ENCODE measurements at places on chromosomes 2 and 18. TPM values are rescaled to one million over a fixed set of nuclear protein-coding genes. Genes with fewer than 3 reads are reported as not detected.

The NYAP2 gene
- 0.15 TPM for total RNA-seq

The CPLX4 gene
- total RNA-seq = not detected

- DNase-seq = no peak
Observed at GRCh38 chr2:223049356-223049755, 2.6 kb upstream of the KCNE4 start.

- no peak for DNase-seq
Observed at GRCh38 chr2:234331566-234331965, 165.3 kb downstream of the ARL4C start.

DNA sequence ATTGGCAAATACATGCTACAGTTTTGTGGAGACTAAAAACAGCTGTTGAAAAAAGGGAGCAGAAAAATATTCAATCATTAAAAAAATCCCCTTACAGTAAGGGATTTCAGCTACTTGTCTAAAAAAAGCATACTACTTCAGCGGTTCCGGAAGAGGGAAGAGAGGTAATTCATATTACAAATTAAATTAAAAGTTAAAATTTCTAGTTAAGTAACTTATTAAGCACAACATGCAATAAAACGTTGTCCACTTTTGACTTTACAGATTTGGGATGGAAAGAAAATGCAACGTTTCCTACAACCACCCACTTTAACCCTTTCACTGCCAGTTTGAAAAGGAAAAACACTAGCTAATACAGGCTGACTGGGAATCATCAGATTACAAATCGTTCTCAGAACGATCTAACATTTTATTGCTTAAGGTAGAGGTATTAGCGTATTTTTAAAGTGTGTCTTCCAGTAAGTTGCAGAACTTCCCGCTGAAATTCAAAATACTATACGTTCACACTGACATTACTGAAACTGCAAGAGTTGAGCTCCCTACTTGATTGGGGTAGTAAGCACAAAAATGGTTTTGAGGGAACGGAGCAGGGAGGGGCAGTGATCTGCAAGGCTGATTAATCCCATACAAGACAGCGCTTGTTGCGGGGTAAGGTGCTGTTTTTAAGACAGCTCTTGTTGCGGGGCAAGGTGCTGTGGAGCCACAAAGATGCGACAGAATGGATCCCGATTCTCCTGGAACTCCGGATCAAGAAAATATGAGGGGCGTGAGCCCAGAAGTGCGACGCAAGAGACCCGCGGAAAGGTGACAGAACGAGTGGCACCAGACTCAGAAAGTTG is 743 bp downstream of the HADHA start:
- DNase-seq = no peak

- peak; percentile 61 for DNase-seq
Observed at GRCh38 chr2:174682007-174682577, 82.2 kb downstream of the CHRNA1 start.

DNA sequence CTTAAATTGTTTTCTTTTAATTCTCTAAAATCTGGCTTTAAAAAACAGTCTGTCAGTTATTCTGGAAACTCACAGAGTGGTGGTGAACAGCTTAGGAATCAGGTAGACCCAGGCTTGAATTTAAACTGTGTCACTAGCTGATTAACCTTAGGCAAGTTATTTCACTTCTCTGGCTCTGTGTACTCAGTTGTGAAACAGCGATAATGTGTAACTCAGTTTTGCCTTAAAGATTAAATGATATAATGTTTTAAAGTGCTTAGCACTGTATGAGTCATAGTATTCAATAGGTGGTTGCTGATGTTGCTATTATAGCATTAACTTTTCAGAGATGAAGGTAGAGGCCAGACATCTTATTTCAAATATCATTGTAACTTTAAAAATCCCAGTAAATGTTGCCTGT is 40.7 kb downstream of the PKP4 start:
- no peak for DNase-seq

DNA sequence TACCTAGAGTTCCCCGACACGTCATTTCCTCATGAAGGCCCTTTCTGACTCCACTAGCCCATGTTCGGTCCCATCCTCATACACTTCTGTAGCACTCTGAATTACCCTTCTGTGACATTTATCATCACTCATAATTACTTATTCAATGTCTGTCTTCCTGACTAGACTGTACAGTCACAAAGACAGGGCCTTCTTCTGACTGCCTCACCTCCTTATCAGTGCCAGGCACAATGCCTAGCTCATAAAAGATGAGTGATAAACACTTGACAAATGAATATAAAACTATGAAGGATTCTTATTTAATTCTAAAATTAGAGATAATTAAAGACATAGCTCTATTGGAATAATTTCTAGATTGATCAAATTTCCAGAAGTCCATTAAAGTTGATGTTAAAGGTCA is 1.4 kb upstream of the UBXN4 start:
- DNase-seq = no peak

GRCh38 chr2:105379741-105380186 is 19.1 kb downstream of the FHL2 start:
- DNase-seq = no peak

The CUL3 gene
- 138 TPM for total RNA-seq

The STAT4 gene
- total RNA-seq = 62.1 TPM

- no peak for DNase-seq
Observed at GRCh38 chr2:137967042-137967441, 2.8 kb downstream of the HNMT start.

GRCh38 chr2:97919858-97920257 is 75.9 kb downstream of the TMEM131 start:
- no peak for DNase-seq

The ARHGAP28 gene
- not detected for total RNA-seq

GRCh38 chr2:228869636-228870264 is 401.3 kb downstream of the PID1 start:
- no peak for DNase-seq

- peak; percentile 21 for DNase-seq
Observed at GRCh38 chr2:59184276-59185020, 943.3 kb upstream of the FANCL start.

DNA sequence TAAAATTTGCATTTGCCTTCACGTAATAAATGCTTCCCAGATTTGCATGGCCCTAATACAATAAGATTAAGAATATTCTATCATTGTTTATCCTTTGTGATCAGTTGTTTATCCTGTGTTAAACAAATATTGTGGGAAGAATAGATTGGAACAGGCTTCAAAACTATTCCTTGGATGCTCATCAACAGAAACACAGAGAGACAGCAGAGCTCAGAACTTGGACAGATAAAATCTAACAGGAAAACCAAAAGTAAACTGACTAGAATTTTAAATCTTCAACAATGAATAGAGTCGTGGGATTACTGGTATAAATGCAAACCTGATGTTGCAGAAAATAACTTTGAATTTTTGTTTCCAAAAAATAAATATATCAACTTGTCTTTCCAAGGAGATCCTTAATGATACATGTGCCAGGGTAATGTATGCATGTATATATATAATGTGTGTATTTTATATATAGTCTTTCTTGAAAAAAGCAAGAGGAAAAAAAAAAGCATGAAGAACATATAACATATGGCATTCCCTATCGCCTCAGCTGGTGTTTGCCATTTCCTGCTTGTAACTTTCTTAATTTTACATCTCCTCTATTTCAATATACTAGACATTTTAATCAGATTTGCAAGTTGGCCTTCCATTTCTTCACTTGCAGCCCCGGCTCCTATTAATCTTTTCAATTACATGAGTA is 59.9 kb upstream of the TANK start:
- DNase-seq = no peak

- no peak for DNase-seq
Observed at GRCh38 chr2:85308896-85309555, 18.8 kb downstream of the TGOLN2 start.

DNA sequence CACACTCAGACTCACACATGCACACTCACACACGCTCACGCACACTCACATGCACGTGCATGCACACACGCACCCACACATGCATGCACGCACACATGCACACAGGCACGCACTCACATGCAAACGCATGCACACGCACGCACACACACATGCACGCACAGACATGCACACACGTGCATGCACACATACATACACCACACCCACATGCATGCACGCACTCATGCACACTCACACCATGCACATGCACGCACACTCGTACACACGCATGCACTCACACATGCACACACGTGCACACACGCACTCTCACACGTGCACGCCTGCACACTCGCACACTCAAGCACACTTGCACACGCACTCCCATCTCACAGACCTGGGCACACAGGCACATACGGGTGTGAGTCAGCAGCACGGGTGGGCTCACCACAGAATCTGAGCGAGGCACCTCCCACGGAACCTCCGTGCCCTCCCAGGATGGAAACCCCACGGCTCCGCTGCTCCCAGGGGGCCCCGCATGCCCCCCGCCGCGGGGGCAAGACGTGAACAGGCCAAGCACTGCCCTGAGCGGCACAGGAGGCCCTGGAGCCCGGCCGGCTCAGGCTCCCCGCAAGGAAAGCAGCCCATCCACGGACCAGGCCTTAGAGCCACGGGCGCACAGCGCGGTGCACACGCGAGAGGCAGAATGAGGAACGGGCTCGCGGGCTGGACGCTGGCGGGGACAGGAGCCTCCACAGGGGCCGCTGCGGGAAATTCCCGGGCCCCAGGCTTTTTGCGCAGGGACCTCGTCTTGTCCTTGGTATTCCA is 8.4 kb upstream of the KCNG2 start:
- DNase-seq = no peak

The RAD51AP2 gene
- total RNA-seq = not detected

DNA sequence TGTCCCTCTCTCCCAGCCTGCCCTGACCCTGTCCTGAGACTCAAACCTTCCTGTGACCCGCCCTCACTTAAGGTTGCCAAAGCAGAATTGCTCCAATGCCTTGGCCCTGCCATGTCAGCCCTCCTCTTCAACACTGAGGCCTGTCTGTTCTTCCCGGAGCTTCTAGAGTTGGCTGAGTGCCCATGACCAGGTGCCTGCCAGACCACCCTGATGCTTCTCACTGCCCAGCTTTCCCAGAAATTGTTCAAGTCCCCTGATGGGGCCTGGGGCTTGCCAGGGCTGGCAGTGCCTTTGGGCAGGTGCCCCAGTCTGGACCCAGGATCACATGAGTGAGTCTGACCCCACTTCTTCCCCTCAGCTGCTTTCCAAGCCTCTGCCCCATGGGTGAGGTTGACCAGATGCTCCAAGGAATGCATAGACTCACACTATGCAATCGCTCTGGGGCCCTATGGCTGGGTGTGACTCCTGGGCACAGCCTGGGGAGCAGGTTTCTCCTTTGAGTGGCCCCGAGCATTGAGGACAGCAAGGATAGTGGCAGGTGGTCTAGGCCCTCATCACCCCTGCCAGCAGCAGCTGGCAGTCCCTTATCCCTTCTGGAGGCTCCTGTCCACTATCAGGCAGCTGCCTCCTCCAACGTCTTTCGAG is 3.1 kb upstream of the INPP5D start:
- DNase-seq = no peak

DNA sequence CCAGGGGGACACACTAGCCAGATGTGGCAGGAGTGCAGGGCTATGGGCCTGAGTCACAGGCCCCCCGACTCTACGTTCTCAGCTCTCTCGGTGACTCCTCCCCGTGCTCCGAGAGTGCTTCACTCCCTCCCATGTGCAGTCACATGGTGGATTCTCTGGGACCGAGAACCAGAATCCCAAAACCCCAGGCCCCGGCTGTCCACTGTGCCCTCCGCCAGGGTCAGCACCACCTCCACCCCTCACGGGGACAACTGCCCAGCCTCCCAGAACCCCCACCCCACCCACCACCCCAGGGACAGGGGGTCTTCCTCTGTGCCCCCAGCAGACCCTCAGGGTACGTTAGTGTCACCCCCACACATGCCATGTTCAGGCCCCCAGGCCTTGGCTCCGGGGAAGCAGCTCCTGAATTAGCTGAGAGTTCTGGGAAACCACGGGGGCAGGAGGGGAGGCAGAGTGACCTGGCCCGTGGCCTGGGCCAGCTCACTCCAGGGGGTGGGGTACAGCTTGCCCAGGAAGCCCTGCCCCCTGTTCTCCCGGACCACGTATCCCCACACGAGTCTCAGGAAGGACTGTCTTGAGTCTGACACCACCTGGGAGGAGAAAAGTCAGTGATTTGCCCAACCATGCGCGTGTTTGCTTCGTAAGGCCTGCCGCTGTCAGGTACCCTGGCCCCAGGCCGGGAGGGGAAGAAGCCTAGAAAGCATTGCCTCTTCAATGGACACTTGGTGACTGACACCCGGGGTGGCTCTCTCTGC is 4.4 kb downstream of the RAMP1 start:
- DNase-seq = no peak

- no peak for DNase-seq
Observed at GRCh38 chr2:49426996-49427395, 272.7 kb upstream of the FSHR start.

GRCh38 chr18:9808295-9809241 is 77.2 kb upstream of the TXNDC2 start:
- no peak for DNase-seq

The LRRC30 gene
- not detected for total RNA-seq

GRCh38 chr2:68344031-68344430 is 21.1 kb upstream of the PLEK start:
- no peak for DNase-seq

DNA sequence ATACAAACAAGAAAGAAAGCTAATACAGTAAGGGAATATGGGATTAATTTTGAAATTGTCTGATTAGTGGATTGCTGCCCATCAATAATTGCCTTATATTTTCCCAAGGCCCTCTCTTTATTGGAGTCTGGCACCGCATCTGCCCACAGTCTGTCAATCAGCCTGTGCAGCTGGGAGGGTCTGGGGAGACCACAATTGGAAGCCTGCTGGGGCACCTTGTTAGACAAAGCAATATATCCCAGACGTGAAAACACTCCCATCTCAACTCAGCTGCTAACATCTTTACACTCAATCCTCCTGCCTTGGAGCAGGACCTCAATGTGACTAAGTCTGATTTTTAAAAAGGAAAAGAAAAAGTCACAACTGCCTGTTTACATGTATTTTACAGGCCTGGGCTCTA is 258.6 kb downstream of the SRBD1 start:
- DNase-seq = no peak

DNA sequence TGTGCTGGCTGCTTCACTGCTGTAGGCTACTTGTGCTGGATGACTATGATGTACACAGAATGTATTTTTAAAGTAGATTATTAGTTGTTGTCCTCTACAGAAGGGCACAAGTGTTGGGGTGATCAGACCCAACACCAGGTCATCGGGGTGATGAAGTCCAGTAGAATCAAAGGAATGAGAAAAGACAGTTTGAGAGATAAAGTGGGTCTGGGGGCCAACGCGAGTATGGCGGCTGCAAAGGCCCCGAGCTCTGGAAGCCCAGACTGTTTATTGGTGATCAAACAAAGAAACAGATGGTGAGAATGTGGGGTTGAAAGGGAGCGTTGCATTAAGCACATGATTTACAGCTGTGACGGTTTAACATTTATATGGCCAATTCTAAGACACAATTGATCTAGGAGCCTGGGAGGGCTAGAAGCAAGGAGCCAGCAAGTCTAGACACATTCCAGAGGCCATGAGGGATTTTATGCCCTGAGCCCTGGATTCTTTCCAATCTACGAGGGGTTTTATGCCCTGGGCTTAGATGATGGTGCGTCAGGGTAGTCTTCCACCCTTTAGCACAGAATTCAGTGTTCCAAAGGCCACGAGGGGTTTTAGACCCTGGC is 153.5 kb downstream of the AGPS start:
- DNase-seq = no peak

Data from B cell (primary cell).